Naive B cell (primary cell): ENCODE measurements at places on chromosomes 2 and 18.

DNA sequence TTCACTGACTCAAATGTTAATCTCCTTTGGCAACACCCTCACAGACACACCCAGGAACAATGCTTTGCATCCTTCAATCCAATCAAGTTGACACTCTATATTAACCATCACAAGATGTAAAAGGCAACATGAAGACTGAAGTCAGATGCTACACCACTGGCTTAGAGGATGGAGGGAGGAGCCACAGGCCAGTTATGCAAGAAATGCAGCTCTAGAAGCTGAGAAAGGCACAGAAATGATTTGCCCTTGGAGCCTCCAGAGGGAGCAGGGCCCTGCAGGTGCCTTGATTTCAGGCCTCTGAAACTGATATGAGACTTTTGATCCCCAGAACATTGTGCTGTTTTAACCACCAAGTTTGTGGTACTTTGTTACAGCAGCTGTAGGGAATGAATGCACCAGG is 276.3 kb downstream of the KCNS3 start:
- DNase-seq, result no peak

- DNase-seq, result no peak
Measured at GRCh38 chr2:190173392-190173791, 110.9 kb upstream of the MSTN start.

GRCh38 chr2:75003773-75004172 is 45.3 kb downstream of the POLE4 start:
- no peak for DNase-seq

GRCh38 chr2:53114582-53114981 is 653.0 kb upstream of the CHAC2 start:
- DNase-seq, result no peak

DNA sequence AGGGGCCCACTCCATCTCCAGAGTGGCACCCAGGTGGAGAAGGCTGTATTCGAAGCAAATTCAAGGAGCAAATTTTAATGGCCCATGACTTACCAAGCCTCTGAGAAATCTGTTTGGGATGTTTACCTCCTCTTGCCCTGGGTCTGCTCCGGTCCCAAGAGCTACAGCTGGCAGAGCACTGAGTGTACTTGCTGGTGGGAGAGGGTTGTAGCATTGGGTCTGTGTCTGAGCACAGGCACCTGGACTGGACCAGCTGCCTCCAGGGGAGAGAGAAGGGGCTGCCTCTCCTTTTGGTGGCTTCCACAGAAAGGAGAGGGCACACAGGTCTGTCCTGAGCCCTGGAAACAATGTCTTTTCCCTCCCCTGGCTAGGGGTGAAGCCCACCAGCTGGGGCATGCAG is 9.8 kb downstream of the EN1 start:
- no peak for DNase-seq

DNA sequence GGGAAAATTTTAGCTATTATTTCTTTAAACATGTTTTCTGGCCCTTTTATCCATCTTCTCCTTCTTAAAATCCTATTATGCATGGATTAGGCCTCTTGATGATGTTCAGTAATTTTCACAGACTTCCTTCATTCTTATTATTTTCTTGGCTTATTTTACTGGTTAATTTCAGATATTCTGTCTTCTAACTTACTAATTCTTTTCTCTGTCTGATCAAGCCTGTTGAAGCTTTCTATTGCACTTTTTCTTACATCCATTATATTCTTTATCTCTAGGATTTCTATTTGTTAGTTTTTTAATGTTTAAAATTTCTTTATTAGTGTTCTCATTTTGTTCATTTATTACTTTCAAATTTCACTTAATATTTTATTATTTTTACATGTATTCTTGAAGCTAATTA is 105.3 kb upstream of the GALNT13 start:
- DNase-seq, result no peak

DNA sequence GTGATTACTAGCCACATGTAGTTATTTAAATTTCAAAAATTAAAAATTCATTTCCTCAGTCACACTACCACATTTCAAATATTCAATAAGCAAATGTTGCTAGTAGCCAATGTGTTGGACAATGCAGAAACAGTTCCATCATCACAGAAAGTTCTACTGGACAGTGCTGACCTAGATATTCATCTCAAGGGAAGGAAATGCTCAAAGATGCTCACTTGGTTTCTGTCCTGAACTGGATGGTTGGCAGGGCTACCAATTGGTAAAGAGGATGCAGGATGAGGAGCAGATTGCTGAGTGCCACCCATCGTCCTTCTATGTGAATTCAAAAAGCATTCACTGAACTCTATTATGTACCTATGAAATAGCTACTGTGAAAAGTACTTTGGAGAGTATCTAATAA is 6.0 kb upstream of the UBXN2A start:
- DNase-seq, result no peak

DNA sequence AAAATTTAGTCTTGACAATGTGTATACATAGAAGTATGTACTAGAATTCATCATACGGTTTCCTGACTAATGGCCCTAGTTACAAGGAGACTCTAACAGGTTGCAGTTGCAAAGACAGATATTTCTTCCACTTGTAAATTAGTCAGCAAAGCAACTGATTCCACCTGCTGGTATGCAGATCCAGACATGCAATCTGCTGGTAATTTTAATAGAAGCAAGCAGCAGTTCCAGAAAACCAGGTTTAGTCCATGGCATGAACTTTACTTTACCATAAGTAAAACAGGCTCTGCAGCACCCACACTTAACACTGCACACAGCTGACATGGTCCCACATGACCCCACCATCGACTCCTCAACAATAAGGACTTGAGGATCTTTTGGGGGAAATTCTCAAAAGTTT is 110.9 kb upstream of the SP3 start:
- DNase-seq, result no peak

GRCh38 chr2:226638576-226638975 is 161.0 kb downstream of the IRS1 start:
- DNase-seq, result no peak

GRCh38 chr2:72037261-72037666 is 110.4 kb downstream of the CYP26B1 start:
- DNase-seq, result no peak

DNA sequence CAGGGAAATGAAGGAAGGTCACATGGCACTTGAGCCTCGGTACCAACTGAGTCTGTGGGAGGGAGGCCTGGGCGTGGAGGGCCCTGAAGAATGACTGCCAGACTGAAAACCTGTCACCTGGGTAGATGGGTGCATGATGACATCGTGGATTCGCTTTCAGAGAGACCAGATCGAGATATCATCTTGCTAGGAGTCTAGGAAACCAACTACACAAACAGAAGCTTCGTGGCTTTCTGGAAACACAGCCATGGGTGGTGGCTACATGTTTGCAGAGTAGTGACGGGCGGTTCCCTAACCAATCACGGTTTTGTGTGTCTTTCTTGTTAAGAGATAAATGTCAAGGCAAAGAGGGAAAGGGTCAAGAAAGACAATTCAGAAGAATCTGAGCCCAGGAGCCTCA is 155.0 kb downstream of the EIPR1 start:
- DNase-seq, result no peak

- no peak for DNase-seq
Measured at GRCh38 chr2:241808721-241809382, at the start of gene NEU4. Gene NEU4 (plus strand): TSS chr2:241809193. CDS start chr2:241814485, 5,292 bp downstream.

DNA sequence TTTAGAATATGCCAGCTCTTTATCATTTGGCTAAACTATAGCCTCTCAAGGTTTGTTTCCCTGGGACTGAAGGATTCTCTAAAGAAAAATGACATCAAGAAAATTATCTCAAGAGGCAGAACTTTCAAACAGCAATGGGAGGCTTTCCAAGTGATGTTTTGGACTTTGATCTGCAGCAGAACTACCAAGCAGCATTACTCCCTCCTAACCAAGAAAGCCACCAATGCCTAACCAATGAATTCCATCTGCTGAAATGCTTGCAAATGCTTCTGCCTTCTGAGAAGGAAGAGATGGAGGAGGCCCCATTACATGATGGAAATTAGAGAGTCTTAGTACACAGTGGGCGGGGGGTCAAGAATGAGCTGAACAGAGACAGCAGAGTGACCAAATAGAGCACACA is 95.1 kb upstream of the SLC35G4 start:
- no peak for DNase-seq

DNA sequence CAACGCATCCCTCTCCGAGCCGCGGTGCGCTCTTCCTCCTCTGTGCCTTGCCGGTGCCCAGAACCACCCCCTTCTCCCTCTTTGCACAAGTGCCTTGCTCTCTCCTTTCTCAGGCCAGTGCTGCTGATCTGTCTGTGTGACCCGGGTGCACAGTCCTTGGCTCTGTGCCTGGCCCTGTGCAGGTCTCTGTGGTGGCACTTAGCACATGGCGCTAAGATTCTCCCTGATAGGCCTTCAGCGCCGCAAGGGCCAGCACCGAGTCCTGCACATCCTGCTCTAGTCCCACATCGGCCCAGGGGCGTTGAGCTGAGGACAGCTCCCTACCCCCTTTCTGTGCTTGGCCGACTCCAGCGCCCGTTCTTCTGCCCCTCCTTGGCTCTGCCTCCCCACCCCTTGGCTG is 136.1 kb downstream of the NEDD4L start:
- no peak for DNase-seq

- DNase-seq, result no peak
Measured at GRCh38 chr2:18123577-18123976, 245.1 kb downstream of the KCNS3 start.

GRCh38 chr2:111126581-111126980 is 5.9 kb downstream of the BCL2L11 start:
- no peak for DNase-seq

DNA sequence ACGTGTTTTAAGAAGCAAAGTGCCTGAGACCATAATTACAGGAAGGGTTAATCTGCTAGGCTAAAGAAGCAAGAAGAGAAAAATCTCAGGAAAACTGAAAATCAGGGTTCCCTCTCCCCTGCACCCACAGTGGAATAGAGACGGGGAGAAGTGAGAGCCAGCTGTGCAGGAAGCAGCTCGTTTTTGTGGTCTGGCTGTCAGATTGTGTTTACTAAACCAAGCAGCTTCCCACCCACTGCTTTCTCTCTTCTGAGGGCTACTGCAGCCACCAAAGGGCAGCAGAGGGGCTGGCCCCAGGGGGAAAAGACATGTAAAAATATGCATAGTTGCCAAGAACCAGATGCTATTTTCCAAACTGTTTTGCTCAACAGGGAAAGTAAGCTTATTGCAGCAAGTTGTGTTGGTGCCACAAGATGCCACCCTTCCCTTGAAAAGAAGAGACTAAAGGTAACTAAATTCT is 72.6 kb upstream of the THUMPD2 start:
- DNase-seq, result no peak
